ENCODE measurements at places on chromosomes 12 and 14.

DNA sequence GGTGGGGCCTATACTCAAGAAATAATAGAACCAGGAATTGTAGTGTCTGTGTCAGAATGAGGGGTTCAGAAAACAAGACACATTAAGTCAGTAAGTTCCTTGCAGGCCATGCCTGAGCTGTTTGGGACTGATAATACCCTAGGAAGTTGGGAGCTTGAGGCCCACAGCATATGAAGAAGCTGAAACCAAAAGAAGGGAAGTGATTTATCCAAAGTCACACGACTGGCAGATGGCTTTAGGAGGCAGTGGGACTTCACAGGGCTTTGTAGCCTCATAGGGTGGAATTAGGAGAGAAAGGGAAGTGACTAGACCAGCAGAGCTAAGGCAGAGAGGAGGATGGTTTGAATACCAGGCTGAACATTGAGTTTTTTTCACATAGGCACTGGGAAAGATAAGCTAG, 56.6 kb upstream of the SRSF5 start:
- no peak for DNase-seq

GRCh38 chr12:96258104-96258961, 64.2 kb downstream of the ELK3 start:
- no peak for DNase-seq

DNA sequence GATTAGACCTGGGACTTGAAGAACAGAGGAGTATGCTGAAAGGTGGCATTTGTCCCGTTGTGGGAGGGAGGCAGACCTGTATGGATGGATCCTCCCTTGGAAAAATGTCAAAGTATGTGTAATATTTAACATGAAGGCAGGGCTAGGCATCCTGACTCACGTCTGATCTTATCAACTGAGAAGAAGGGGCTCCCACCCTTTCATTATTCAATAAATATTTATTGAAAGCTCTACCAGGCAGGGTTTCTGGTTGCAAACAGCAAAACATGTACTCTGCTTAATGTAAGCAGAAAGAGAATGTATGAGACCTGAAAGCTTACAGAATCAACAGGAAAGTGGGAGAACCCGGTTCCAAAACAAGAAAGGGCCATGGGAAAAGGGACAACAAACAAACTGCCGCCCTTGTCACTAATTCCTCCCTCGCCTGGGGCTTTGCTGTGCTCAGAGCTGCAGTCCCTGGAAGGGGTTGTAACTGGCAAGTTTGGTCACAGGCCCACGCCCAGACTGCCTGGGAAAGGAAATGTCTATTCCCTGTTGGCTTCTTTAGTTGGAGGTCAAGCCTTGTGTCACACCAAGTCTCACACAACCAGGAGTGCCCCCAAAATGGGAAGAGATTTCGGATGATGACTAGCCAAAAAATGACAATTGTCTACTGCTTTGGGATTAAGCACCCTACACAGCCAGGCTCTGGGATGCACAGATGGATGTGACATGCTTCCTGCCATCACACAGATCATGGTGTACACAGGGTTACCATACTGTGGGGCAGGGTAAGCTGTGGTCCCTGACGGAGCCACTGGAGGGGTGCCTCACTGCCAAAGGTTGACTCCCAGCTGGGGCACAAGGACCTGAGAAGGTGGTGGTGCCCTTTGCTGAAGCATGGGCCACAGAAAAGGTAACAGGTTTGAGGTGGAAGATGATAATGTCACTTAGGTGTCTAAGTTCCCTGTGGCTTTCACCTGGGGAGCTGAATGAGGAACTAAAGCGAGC, 36.8 kb downstream of the RAB35 start:
- DNase-seq, result no peak

- DNase-seq, result no peak
Measured at GRCh38 chr12:24960222-24960855, 11.4 kb upstream of the BCAT1 start.

- DNase-seq, result no peak
Measured at GRCh38 chr12:108046135-108046534, 83.0 kb upstream of the WSCD2 start.

DNA sequence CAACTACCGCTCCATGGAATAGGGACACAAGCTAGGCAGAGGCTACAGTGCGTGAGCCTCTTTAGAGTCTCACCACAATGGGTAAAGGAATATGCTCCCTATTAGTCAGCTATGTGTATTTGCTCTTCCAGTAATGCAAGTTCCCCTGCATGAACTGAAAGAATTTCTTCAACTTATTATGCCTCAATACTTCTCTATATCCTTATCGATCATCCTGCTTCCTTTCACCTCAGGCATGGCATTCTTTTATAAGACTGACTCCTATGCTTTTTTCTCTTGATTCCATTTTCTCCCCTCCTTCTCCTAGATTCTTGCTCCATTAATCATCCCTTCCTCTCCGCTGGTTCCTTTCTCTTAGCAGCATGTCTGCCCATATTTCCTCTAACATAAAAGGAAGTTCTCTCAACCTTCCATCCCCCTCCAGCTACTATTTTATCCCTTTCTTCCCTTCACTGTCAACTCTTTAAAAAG, 94.5 kb upstream of the CPM start:
- no peak for DNase-seq

DNA sequence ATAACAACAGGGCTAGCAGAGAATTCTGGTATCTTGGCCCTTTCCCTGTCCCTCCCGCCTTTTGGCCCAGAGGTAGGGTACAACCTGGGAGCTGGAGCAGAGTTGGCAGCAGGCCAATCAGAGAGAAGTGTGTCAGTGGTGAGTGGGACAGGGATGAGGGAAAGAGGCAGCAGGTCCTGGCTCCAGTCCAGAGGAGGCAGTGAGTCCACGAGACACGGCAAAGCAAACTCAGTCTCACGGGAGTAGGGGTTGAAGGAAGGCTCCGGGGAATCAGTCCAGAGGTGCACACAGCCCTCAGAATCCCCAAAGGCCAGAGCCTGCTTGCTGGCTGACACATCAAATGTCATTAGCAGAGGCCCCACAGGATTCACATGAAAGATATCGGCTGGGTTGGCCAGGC, 7.3 kb downstream of the PAN2 start:
- DNase-seq, result no peak

GRCh38 chr14:75824318-75824717, 157.5 kb downstream of the TGFB3 start:
- DNase-seq, result no peak

- no peak for DNase-seq
Measured at GRCh38 chr12:131944601-131945251, 5.0 kb upstream of the EP400 start.

DNA sequence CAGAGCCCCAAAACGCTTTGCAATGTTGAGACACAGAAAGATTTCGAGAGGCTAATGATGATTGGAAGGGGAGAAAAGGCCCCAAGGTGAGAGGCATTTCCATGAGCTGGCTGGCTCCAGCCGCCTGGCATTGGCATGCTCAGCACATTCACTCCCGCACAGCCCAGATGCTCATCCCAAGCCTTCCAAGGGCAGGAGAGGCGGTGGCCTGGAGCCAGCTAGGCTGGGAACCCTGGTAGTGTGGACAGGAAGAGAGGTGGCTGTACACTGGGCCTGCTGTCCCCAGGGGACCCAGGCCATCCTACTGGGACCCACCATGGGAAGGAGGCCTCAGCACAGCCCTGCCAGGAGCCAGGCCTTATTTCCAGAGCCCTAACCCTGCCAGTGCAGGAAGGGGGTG, 72.2 kb downstream of the SPTB start:
- DNase-seq, result no peak

DNA sequence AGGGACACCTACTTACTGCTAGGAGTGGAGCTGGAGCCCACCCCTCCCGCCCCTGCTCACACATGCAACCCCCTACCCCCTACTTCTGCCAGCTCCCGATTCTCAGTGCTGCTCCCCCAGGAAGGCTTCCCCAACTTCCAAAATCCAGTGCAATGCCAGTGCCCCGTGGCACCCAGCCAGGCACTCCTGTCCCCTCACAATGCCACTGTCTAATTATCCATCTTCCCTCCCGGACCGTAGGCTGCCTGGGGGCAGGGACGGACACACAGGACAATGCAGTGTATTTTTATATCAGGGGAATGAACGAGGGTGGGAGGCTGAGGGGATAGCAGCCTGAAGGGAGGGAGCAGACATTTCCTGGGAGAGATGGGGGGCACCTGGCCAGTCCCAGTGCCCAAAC, 12.4 kb downstream of the OTUB2 start:
- no peak for DNase-seq

DNA sequence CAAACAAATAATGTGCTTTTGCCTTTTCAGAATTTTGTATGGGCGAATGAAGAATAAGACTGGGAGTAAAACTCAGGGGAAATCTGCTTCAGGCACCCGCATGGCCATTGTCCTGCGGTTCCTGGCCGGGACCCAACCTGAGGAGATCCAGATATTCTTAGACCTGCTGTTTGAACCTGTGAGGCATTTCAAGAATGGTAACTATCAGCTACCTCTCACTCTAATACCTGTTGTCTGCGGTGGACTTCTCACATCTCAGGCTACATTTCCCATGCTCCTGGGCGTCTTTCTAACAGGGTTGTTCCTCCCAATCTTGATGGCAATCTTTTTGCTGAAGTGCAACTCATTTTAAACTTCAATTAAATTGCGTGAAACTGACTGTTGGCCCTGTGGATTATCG, 47.1 kb downstream of the UTP20 start:
- no peak for DNase-seq

DNA sequence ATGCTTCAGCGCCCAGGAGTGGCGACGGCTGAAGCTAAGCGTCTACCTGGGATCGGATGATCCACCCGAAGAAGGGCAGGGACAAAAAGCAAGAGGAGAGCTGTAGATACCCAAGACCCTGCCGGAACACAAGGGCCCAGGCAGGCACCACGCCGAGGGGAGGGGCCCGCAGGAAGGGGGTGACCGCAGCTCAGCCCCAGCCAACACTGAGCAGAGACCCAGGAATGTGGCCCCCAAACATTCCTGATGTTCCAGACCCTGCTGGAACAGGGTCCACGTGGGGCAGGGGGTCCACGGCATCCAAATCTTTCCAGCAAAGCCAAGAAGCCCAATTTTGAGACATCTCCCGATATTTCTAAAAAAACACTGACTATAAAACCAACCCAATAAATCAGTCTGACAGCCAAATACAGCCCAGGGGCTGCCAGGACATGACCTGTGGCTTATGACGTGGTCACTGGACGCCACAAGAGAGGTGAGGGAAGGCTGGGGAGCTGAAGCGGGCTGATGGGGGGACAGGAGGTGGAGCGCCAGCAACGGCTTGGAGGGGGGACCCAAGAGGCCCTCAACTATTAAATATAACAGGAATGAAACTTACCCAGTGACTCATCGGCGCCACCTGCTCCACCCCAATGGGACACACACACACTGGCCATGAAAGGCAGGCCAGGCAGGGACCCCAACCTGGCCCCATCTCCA, 58.9 kb downstream of the NCOR2 start:
- DNase-seq, result no peak

DNA sequence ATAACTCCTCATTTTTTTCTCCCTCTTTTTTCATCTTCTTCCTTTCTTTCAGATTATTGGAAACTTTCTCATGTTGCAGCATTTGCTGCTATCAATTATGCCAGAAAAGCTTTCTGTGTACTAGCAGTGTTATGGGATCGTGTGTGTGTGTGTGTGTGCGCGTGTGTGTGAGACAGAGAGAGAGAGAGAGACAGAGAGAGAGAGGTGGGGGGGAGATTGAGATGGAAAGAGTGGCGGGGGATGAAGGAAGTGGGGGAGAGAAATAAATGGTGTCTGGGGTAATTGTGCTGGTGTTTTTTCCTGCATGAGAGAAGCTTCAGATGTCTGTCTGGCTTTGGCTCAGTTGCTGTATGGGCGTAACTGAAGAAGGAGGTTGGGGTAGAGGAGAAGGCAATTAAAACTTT, 268.9 kb downstream of the RAD51B start:
- DNase-seq, result no peak

DNA sequence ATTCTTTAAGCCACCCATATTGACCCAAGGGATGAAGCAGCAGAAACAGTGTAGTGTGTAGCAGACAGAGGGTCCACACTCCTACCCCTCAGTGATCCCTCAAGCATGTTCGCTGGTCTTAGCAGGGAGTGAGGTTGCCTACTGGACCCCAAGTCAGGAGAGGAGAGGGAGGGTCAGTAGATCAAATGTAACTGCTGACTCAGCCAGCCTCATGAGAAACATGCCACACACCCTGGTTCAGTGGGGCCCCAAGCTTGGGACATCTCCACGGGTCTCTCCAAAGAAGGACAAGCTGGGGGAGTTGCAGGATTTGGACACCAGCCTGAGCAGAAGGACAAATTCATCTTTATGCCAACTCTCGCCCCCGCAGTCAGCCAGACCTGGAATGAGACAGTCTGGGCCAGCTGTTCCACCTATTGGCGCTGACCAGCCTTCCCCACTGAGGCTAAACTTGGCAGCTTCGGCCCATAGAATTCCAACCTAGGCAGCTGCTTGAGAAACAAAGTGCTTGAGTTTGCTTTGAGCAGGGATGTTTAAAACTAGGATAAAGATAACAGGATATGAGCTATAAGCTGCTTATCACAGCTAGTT, 66.0 kb upstream of the ACTN1 start:
- no peak for DNase-seq

DNA sequence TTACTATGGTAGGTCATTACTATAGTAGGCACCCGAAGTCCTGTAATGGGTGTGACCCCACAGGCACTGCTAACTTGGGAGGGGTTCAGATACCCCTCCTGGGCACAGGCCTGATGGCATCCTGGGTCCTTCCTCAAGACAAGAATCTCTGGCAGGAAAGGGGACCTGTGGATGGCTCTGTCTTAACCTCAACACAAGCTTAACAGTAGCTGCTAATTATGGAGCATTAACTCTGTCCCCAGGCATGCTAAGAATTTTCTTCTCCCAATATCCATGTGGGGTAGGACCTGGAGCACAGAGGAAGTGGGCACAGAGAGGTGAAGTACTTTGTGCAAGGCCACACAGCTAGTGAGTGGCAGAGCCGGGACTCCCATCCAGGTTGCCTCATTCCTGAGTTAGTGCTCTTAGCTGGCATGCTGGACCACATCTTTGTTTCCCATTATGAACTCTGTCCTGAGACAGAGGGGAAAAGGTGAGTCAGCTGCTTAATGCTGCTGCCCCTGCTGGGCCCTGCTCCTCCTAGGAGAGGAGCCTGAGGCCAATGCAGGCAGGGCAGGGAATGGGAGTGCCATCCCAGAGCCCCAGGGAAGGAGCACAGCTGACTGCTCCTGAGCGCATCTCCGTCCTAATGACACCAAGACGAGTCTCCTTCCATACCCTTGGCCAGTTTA, 32.1 kb downstream of the GALNT16 start:
- DNase-seq, result no peak

All from forelimb muscle (tissue), 1 donor.